Activated CD8-positive, alpha-beta T cell treated with anti-CD3 and anti-CD28 coated beads, Interleukin-2, amount 10 ng/mL, durations not matched to agents 7 days and 5 days (primary cell): ENCODE measurements at places on chromosomes 7 and 10. TPM values are rescaled to one million over a fixed set of nuclear protein-coding genes. Genes with fewer than 3 reads are reported as not detected.
A peak's percentile ranks its signal among the peaks of the same experiment; 100 is the strongest.

DNA sequence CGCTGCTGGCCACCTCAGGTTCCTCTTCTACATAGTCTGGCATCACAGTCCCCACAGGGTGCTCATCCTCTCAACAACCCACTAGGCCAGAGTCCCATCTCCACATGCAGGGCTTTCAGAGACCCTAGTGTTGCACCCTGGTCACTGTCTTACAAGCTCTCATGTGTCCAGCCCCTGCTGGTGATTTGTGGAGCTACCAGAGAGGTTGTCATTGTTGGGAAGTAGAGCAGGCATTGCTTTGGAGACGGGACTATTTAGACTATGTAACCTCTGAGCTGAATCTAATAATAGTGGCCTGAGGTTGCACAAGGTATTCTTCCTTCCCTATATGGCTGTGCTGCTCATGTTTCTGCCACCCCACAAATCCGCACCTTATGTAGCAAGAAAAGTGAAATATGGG is 135.3 kb upstream of the VWC2 start:
- H3K27ac ChIP-seq, result no peak overlapping the region
- H3K27me3 ChIP-seq, result no peaks in the 10 kb centered on the region
- no peaks in the 10 kb centered on the region for H3K36me3 ChIP-seq

- H3K4me1 ChIP-seq, result peaks cover 14% of the 10 kb centered on the region
- H3K36me3 ChIP-seq, result no peaks in the 10 kb centered on the region
- peaks cover 25% of the 10 kb centered on the region for H3K27me3 ChIP-seq
- no peak overlapping the region for H3K4me3 ChIP-seq
Measured at GRCh38 chr7:157667731-157668130, 330.9 kb downstream of the DNAJB6 start.

The IDI2 gene
- total RNA-seq, result not detected

DNA sequence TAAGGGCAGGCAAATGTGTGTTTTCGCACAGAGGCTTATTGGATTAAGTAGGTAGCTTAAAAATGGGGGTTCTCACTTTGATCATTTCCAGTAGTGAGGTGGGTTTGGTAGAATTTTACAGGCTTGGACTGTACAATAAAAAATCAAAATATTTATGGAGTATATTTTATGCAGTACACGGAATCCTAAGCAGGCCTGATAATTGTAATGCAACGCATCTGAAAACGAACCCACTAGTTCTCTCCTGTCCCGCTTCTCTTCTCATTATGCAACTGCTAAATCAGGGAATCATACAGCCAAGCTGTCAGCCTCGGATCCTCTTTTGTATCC is 377 bp upstream of the POLR1F start:
- peaks cover 37% of the 10 kb centered on the region for H3K4me1 ChIP-seq
- peak overlapping the region; percentile 96 for H3K4me3 ChIP-seq
- peaks cover under 1% of the 10 kb centered on the region for H3K36me3 ChIP-seq
- DNase-seq, result no peak

The CALHM1 gene
- total RNA-seq, result 1.8 TPM

DNA sequence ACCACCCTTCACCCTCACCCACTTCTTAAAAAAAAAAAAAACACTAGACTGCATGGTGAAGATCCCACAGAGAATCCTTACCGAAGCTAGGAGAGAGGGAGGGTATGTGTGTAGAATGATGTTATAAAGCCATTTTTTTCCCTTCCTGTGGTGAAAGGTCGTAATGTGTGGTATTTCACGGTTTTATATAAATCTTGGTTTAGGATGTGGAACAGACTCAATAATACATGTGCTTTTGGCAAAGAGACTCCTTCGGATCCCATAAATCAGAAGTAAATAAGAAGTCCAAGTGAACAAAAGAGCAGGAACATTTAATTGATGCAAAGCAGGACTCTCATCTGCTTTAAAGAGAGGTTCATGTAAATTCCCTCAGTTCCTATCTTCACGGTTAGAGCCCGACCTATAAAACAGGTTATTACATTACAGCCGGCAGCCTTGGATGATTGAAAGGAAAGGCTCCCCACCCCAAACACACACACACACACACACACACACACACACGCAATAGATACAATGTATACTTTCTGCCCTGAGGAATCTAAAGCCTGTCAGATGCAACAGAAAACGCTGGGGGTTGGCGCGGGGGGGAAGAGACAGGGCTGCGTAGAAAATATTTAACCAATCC is 8.8 kb downstream of the DLX5 start:
- H3K4me1 ChIP-seq, result peaks cover 10% of the 10 kb centered on the region
- H3K27me3 ChIP-seq, result peaks cover 95% of the 10 kb centered on the region
- no peak overlapping the region for H3K4me3 ChIP-seq
- DNase-seq, result no peak
- H3K27ac ChIP-seq, result no peak overlapping the region

The TBATA gene
- total RNA-seq, result not detected

DNA sequence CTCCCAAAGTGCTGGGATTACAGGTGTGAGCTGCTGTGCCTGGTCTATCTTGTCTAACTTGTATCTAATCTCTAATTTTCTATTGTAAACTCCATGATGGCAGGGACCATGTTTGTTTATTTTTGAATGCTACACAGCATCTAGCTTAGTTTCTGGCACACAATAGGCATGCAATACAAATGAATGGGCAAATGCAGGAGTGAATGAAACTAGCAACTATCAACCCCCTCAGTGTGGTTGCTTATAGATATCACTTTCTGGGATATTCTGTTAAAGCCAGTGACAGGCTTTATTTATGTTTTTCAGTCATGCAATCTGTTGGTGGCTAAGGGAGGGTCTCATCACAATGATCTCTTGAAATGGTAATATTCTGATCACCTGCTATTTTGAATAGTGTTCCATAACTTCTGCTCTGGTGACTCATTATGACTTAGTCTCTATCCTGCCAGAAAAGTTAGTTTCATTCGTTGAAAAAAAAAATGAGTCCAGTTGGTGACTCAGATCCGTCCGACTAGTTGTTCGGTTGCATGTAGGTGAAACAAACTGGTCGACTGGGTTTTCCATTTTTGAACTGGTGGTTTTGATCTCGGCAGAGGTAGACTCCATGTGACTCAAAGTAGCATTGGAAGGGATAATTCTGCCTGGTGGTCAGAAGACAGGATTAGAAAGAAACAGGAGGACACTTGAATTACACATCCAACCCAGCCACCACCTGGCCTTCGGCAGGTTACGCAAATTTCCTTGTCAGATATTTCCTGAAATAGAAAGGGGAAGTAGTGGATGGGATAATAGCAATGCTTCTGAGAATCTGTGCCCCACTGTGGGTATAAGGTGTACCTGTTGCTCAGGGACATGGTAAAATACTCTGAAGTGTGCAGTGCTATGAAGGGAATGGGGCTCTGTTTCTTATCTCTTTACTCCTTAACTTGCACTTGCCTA is 76.8 kb downstream of the GATA3 start:
- no peaks in the 10 kb centered on the region for H3K36me3 ChIP-seq
- DNase-seq, result peak; percentile 45
- H3K4me1 ChIP-seq, result peaks cover 44% of the 10 kb centered on the region
- H3K27me3 ChIP-seq, result no peaks in the 10 kb centered on the region
- peak overlapping the region; percentile 20 for H3K4me3 ChIP-seq
- H3K27ac ChIP-seq, result peak overlapping the region; percentile 65

The CLCN1 gene
- not detected for total RNA-seq

GRCh38 chr10:32047881-32048280 is 8.3 kb downstream of the KIF5B start:
- peaks cover 70% of the 10 kb centered on the region for H3K36me3 ChIP-seq
- peaks cover 74% of the 10 kb centered on the region for H3K4me1 ChIP-seq
- no peak overlapping the region for H3K27ac ChIP-seq
- DNase-seq, result no peak
- no peaks in the 10 kb centered on the region for H3K27me3 ChIP-seq

The CADPS2 gene
- total RNA-seq, result not detected

GRCh38 chr10:71750986-71751385 is 22.3 kb downstream of the VSIR start:
- peak overlapping the region; percentile 93 for H3K27ac ChIP-seq
- no peak for DNase-seq
- H3K4me1 ChIP-seq, result peaks cover 97% of the 10 kb centered on the region
- no peak overlapping the region for H3K4me3 ChIP-seq
- H3K36me3 ChIP-seq, result peaks cover 77% of the 10 kb centered on the region

The GALNT17 gene
- total RNA-seq, result not detected

The PTCD1 gene
- 10.9 TPM for total RNA-seq

- no peaks in the 10 kb centered on the region for H3K36me3 ChIP-seq
- peaks cover 11% of the 10 kb centered on the region for H3K4me1 ChIP-seq
- DNase-seq, result peak; percentile 19
- H3K27me3 ChIP-seq, result peaks cover 25% of the 10 kb centered on the region
- no peak overlapping the region for H3K27ac ChIP-seq
Measured at GRCh38 chr7:44307905-44308595, 17.3 kb downstream of the CAMK2B start.

DNA sequence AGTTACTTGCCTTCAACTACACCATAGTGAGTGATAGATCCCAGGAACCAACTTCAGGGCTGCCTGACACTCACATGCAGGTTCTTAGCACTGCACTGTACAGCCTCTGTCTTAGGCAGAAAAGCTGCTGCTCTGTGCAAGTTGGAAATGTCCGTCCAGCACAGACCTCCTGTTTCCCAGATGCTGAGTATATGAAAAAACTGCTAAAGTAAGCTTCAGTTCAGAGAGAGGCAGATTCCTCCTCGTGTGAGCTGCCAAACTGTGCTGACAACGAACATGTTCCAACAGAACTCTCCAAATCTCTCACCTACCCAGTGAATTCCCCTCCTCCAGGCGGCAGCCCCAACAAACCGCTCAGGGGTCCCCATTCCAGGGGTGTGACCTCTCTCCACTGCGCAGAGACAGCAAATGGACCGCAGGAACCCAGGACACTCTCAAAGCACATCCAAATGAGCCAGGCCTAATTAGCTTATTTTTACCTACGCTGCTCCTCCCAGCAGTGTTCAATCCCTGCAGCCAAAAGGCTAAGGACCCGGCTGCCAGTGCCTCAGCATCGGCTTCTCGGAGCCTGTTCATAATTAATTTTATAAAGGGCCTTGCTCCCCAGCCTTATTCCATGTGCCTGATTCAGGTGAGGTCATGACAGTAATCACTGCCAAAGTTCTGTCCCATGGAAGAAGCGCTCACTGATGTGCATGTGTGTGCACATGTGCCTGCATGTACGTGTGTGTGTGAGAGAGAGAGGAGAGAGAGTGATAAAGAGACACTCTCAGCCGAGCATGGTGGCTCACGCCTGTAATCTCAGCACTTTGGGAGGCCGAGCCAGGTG is 159.5 kb upstream of the AUTS2 start:
- DNase-seq, result no peak
- no peaks in the 10 kb centered on the region for H3K4me1 ChIP-seq
- H3K36me3 ChIP-seq, result no peaks in the 10 kb centered on the region
- no peaks in the 10 kb centered on the region for H3K27me3 ChIP-seq
- no peak overlapping the region for H3K27ac ChIP-seq

GRCh38 chr7:47528471-47528870 is 53.4 kb downstream of the TNS3 start:
- H3K4me1 ChIP-seq, result no peaks in the 10 kb centered on the region
- no peak for DNase-seq
- H3K36me3 ChIP-seq, result no peaks in the 10 kb centered on the region
- no peaks in the 10 kb centered on the region for H3K27me3 ChIP-seq
- no peak overlapping the region for H3K27ac ChIP-seq
- H3K4me3 ChIP-seq, result no peak overlapping the region

- no peaks in the 10 kb centered on the region for H3K36me3 ChIP-seq
- peaks cover 12% of the 10 kb centered on the region for H3K27me3 ChIP-seq
- no peak overlapping the region for H3K4me3 ChIP-seq
- H3K27ac ChIP-seq, result no peak overlapping the region
- H3K4me1 ChIP-seq, result no peaks in the 10 kb centered on the region
- DNase-seq, result no peak
Measured at GRCh38 chr10:89553064-89553734, 17.8 kb upstream of the SLC16A12 start.

The LEP gene
- not detected for total RNA-seq

DNA sequence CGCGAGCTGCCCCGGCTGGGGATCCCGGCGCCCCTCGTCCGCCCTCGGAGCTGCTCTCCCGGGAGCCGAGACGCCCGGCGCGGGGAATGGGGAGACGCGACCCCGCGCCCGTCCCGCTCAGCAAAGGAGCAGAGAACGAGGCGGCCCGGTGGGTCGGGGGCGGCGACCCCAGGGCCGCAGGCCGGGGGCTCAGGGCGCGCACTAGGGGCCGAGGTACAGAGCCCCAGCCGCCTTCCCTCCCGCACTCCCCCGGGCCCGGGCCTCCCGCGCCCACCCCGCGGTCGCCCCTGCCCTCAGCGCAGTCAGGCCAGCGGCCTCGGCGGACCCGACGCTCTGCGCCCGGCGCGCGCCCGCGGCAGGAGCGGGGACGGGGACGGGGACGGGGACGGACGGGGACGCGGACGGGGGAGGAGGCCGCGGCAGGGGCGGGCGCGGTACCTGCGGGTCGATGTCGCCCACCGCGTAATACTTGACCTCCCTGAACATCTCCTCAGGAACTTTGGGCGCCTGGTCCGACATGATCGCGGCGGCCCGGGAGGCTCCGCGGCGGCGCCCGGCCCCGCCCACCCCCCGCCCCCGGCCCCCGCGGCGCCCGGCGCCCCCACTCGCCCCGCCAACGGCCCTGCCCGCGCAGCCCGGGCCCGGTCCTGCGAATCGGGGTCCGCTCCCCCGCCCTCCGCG is 373 bp downstream of the PAXIP1 start:
- peak; percentile 40 for DNase-seq
- peaks cover 11% of the 10 kb centered on the region for H3K4me1 ChIP-seq
- no peaks in the 10 kb centered on the region for H3K27me3 ChIP-seq
- peak overlapping the region; percentile 11 for H3K4me3 ChIP-seq
- H3K27ac ChIP-seq, result no peak overlapping the region

- H3K36me3 ChIP-seq, result peaks cover 4% of the 10 kb centered on the region
- no peaks in the 10 kb centered on the region for H3K27me3 ChIP-seq
- H3K4me3 ChIP-seq, result no peak overlapping the region
- no peak overlapping the region for H3K27ac ChIP-seq
- no peak for DNase-seq
Measured at GRCh38 chr10:31709476-31709875, 219.2 kb downstream of the ARHGAP12 start.

- H3K4me1 ChIP-seq, result no peaks in the 10 kb centered on the region
- no peaks in the 10 kb centered on the region for H3K27me3 ChIP-seq
- DNase-seq, result no peak
- no peak overlapping the region for H3K4me3 ChIP-seq
Measured at GRCh38 chr10:130656582-130657133, 520.5 kb downstream of the GLRX3 start.

GRCh38 chr10:113859261-113859660 is 4.8 kb downstream of the NHLRC2 start:
- DNase-seq, result no peak
- peaks cover 50% of the 10 kb centered on the region for H3K36me3 ChIP-seq
- no peak overlapping the region for H3K27ac ChIP-seq
- no peaks in the 10 kb centered on the region for H3K27me3 ChIP-seq
- H3K4me1 ChIP-seq, result peaks cover 25% of the 10 kb centered on the region

The EFCAB10 gene
- total RNA-seq, result not detected
